ENCODE measurements at places on chromosomes 6 and 20.

DNA sequence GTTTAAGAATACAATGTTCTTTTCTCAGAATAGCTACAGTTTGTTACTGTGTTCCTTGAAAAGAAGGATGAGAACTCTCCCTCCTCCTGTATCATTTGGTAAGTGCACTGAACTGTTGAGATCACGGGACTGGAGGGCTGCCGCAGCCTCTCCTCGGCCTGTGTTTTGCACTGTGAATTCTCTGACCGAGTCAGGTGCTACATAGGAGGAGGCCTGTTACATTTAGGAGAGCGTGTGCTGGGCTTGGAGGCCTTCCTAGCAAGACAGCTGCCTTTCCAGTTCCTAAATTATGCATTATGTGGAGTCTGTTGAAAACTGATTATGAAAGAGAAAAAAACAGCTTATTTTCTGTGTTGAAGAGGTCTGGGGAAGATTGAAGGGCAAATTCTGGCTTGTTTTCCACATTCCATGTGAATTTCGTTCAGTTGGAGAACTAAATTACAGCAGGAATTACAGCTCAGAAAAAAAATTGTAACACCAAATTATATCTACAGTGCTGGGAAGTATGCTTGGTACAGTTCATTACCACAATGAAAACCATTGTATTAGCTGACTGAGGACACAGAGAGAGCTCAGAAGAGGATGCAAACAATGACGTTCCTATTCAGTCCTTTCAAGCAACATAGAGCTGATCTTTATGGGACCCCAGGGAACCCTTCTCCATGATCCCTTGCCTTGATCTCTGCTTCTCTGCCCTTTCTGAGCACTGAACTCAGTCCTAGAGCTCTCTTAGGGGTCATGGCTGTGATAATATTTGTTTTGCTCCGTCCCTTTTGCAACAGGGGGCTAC is 2.8 kb downstream of the TMC2 start:
- no peak for DNase-seq

- DNase-seq, result no peak
Observed at GRCh38 chr6:170453586-170454511, 99.3 kb downstream of the PSMB1 start.

- DNase-seq, result no peak
Observed at GRCh38 chr20:50725724-50726005, 5.7 kb upstream of the PARD6B start.

DNA sequence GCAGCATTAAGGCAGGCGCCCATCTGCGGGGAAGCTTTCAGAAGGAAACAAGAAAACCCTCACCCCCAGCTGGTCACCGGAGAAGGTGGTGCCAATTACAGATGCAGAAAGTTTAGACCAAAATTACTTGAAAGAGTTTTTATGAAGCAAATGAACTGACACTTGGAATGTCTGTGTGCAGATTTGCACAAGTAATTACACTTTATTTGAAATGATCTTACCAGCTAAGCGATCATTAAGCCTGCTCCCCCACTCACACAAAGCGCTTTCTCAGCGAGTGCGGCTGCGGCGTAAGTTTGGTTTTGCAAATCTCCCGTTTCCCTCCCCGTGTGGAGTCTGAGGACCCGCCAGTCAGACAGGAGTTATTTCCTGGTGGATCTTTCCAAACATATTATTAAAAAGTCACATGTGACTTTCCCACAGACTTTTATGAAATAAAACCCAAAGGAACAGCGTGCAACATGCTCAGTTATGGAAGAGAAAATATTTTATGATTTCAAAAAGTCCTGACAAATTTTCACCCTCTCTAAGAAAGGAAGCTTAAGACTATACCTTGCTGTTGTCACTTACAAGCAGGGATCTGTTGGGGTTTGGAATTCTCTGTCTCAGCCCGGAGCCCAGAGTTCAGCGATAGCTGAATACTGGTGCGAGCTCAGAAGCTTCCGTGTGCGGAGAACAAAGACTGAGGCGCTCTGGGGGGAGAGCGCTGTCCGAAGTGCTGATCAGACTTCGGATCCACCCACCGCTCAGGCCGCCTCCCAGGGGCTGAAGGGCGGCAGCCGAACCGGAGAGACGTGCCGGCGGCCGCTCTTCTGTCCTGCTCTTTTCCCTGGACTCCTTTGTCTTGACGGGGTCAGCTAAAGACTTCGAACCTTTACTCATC is 2.7 kb upstream of the MYT1 start:
- peak; percentile 50 for DNase-seq
